ENCODE measurements at places on chromosomes 7 and 10.

DNA sequence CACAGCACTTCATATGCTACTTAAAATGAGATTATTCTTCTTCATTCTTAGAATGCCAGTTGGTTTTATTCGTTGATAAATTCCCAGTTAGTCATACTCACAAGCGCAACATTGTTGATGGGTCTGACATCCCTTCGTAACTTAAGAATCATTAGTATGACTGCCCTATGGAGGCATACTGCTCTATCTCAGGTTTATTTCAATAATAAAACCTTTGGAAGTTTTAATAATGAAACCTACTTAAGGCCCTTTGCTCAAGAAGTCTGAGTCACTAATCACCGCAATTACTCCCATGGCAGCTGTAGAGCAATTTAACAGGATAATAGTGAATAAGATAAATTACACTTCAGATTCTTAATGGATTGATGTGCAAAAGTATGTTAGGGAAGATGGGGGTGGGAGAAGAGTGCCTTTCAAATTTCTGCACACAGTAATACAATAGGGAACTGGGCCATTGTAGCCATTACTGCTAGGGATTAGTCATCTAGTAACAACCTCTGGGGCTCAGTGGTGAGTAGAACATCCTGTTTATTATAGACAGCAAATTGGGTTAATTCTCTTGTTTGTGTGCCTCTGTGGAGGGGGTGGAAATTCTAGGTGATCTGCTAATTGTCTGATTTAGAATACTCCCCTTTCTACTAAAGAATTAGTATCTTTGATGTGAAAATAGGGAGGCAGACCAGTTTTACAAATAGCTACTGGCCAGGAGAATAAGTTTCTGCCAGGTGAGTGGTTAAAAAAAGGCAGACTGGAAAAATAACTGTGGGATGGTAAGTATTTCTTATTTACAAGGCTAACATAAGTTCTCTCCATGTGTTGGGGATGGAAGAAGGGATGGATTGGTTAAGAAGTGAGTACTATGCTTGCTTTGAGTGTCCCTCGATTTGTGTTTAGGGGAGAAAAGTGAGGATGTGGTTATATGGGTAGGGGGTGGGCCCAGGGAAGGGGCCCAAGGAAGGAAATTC is 74.5 kb upstream of the VKORC1L1 start:
- no peak overlapping the region for H3K27ac ChIP-seq
- no peak overlapping the region for H3K4me3 ChIP-seq
- H3K4me1 ChIP-seq = peaks cover 6% of the 10 kb centered on the region
- H3K36me3 ChIP-seq = no peaks in the 10 kb centered on the region
- DNase-seq = no peak

GRCh38 chr7:148622887-148623585 is 32.5 kb downstream of the C7orf33 start:
- peak; percentile 21 for DNase-seq
- no peak overlapping the region for H3K27ac ChIP-seq
- H3K36me3 ChIP-seq = no peaks in the 10 kb centered on the region

GRCh38 chr10:59513558-59513957 is 151.2 kb upstream of the FAM13C start:
- no peaks in the 10 kb centered on the region for H3K36me3 ChIP-seq
- no peak overlapping the region for H3K27ac ChIP-seq

DNA sequence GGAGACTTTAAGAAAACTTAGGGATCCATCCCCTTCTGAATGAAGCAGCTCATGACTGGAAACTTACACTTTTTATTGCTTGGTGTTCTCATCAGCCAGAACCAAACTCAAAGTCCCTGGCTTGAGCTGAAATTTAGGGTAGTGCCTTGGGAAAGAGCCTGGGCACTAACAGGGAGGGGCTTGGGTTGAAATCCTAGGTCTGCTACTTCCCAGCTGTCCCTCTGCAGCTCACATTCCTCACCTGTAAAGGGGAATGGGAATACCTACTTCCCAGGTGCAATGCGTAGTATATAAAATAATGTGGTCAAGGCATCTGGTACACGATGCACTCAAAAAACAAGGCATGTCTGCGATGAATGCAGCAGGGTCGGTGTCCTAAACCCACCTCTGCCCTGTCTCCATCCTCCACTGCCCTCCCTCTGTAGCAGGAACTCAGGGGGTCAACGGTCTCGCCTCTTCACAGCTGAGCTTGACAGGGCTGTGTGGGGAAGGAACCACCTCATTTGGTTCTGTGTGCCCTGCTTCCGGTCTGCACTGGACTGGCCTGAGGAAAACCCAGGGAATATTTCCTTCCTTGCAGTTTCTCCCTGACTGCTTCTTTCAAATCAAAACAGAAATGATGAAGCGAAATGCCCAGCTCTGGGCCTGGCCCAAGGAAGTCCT is 80.0 kb downstream of the COBL start:
- H3K27ac ChIP-seq = no peak overlapping the region
- H3K36me3 ChIP-seq = no peaks in the 10 kb centered on the region
- H3K4me1 ChIP-seq = peaks cover 37% of the 10 kb centered on the region
- no peak overlapping the region for H3K4me3 ChIP-seq
- peak; percentile 41 for DNase-seq

DNA sequence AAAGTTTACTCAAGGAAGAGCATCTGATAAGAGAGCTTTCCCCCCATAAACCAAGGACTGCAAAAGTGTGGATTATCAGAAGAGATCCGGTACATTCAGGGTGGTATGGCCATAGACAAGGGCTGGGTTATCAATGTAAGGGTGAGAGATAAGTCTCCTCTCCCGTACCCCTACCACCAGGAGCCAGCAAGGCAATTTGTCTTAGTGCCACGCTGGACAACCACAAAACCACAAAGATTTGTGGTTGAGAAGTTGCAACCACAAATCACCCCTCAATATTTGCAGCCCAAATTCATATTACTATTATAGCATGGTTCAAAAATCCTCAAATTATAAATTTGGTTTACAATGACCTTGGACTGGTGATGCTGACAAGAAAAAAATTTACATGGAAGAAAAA is 2.3 kb upstream of the ZSCAN25 start:
- H3K4me3 ChIP-seq = no peak overlapping the region
- H3K36me3 ChIP-seq = peaks cover 10% of the 10 kb centered on the region
- DNase-seq = no peak
- no peak overlapping the region for H3K27ac ChIP-seq
- H3K27me3 ChIP-seq = no peaks in the 10 kb centered on the region
- peaks cover 5% of the 10 kb centered on the region for H3K4me1 ChIP-seq

- H3K4me3 ChIP-seq = no peak overlapping the region
- no peaks in the 10 kb centered on the region for H3K27me3 ChIP-seq
- H3K36me3 ChIP-seq = no peaks in the 10 kb centered on the region
- DNase-seq = no peak
- H3K27ac ChIP-seq = no peak overlapping the region
These were observed 82.1 kb downstream of the SLC37A3 start for GRCh38 chr7:140316165-140316661.

GRCh38 chr10:15735763-15736162 is 16.0 kb upstream of the ITGA8 start:
- no peak overlapping the region for H3K27ac ChIP-seq
- no peaks in the 10 kb centered on the region for H3K27me3 ChIP-seq
- DNase-seq = no peak

DNA sequence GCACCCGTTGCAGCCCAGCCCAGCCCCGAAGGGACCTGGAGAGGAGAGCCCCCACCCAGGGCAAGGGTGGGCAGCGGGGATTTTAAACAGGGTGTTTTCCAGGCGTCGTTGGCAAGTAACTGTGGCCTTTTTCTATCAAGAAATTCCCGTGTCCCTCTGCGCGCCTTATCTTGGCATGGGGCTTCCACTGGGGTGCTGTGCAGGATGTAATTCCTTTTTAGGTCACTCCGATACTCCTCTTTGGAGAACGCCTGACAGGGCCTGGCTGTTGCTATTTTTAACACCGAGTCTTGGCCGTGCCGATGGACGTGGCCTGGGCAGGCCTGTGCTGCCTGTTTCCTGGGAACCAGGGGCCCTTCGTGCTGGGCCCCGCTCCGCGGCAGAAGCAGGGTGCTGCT is 93.8 kb downstream of the INPP5A start:
- H3K36me3 ChIP-seq = no peaks in the 10 kb centered on the region
- H3K4me3 ChIP-seq = no peak overlapping the region
- no peak overlapping the region for H3K27ac ChIP-seq
- no peak for DNase-seq
- H3K4me1 ChIP-seq = no peaks in the 10 kb centered on the region

- no peak overlapping the region for H3K27ac ChIP-seq
- no peaks in the 10 kb centered on the region for H3K36me3 ChIP-seq
- no peak overlapping the region for H3K4me3 ChIP-seq
These were observed 10.6 kb upstream of the ADAM12 start for GRCh38 chr10:126398924-126399323.

DNA sequence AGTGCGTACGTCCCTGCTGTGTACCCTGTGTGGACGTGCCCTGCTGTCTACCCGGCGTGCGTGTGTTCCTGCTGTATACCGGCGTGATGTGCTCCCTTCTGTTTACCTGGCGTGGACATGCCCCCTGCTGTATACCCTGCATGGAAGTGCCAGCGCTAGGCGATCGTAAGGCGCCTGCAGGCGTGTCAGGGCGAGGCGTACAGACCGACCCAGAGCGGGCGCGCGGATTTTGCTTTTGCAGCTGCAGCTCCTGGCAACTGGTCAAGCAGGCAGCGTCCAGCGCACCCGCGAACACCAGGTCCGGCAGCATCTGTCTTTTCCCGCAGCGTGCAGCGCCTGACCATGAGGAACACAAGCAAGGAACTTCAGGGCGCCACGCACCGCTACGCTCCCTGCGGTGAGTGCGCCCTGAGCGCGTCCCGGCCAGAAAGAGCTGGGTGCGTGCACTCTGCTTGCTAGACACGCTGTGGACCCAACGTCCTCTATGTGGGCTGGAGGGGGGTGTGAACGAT is 680 bp downstream of the C7orf57 start:
- peak; percentile 50 for DNase-seq
- H3K27me3 ChIP-seq = peaks cover 37% of the 10 kb centered on the region
- H3K4me1 ChIP-seq = peaks cover 35% of the 10 kb centered on the region
- H3K27ac ChIP-seq = no peak overlapping the region

DNA sequence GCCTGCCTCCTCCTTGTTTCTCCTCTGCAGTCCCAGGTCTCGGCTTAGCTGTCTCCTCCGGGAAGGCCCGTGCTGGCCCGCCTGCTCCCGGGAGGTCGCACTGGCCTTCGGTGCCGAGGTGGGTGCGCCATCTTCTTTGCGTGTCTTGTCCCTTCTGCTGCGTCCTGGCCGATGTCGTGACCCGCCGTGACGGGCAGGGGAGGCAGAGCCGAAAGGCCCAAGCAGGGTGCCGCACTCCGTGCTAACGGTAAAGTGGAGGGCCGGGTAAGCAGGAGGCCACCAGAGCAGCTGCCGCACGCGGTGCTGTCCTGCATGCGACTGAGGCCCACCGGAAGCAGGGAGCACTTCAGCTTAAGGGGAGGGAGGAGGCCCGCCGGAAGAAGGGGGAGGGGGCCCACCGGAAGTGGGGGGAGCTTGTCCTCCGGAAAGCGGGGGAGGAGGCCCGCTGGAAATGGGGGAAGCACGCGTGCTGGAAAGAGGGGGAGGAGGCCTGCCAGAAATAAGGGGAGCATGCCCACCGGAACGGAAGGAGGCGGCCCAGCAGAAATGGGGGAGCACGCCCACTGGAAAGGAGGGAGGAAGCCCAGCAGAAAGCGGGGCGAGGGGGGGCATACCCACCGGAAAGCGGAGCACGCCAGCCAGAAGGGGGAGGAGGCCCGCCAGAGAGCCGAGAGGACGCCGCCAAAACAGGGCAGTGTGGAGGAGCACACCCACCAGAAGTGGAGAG is 71.4 kb downstream of the PROSER2 start:
- DNase-seq = no peak
- H3K4me3 ChIP-seq = no peak overlapping the region
- no peaks in the 10 kb centered on the region for H3K27me3 ChIP-seq

Measured in GM23338 (cell line).